ENCODE measurements at places on chromosomes 13 and 19. TPM values are rescaled to one million over a fixed set of nuclear protein-coding genes. Genes with fewer than 3 reads are reported as not detected.

Gene SCN1B
- 1.9 TPM for total RNA-seq

Gene TLE5
- 247 TPM for total RNA-seq

Gene NAPSA
- total RNA-seq = 0.96 TPM

Gene CYP2S1
- 0.39 TPM for total RNA-seq

Gene EXOC3L2
- total RNA-seq = 1.1 TPM

Gene KIR3DL1
- total RNA-seq = not detected

Gene ZNF615
- total RNA-seq = 11.2 TPM

Gene PRSS57
- total RNA-seq = not detected

Gene ZNF578
- total RNA-seq = 0.86 TPM

Gene RNF225
- total RNA-seq = 1.5 TPM

Gene ZNF763
- 4.5 TPM for total RNA-seq

Gene TGFBR3L
- 0.44 TPM for total RNA-seq

Gene KIR3DL2
- not detected for total RNA-seq

Gene FFAR2
- not detected for total RNA-seq

Gene RAB3D
- total RNA-seq = 15.4 TPM

Gene VPS36
- total RNA-seq = 33.6 TPM

Gene PRR20C
- total RNA-seq = not detected

Gene OR7A5
- total RNA-seq = not detected

Gene MBNL2
- total RNA-seq = 18.7 TPM

Measured in neural crest cell (in vitro differentiated cells).